Stimulated activated CD8-positive, alpha-beta memory T cell treated with anti-CD3 and anti-CD28 coated beads, Interleukin-15, amount 100 ng/mL, for 48 hours (primary cell): ENCODE measurements at places on chromosomes 5 and 9.

DNA sequence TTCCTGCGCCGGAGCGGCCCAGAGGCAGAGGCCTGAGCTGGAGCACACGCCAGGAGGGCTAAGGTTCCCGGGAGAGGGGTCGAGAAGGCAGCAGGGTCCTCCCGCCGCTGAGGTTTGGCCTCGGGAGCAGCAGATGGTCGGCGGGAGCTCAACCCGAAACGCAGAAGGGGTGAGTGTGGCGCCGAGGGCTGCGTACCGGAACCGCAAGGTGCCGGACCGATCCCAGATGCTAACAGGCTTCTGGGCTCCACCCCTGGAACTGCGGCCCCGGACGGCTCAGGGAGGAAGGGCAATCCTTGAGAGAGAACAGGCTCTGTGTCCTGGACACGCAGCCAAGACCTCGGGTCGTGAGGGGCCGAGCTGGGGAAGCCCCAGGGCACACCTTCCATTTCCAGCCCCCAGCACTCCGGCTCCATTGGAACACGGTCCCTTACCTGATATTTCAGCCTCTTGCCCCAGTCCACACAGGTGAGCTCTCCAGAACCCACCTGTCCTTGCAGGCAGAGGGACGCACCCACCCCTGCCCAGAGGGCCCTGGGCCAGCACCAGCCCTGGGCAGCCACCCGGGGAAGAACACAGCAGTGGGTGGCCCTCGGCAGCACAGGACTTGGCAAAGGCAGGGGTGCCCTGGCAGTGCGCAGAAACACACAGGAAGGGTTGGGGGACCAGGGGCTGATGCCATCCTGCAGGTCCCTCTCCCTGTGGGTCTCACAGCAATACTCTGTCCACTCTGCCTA lies 1.4 kb downstream of the LHX3 start:
- no peak for DNase-seq

DNA sequence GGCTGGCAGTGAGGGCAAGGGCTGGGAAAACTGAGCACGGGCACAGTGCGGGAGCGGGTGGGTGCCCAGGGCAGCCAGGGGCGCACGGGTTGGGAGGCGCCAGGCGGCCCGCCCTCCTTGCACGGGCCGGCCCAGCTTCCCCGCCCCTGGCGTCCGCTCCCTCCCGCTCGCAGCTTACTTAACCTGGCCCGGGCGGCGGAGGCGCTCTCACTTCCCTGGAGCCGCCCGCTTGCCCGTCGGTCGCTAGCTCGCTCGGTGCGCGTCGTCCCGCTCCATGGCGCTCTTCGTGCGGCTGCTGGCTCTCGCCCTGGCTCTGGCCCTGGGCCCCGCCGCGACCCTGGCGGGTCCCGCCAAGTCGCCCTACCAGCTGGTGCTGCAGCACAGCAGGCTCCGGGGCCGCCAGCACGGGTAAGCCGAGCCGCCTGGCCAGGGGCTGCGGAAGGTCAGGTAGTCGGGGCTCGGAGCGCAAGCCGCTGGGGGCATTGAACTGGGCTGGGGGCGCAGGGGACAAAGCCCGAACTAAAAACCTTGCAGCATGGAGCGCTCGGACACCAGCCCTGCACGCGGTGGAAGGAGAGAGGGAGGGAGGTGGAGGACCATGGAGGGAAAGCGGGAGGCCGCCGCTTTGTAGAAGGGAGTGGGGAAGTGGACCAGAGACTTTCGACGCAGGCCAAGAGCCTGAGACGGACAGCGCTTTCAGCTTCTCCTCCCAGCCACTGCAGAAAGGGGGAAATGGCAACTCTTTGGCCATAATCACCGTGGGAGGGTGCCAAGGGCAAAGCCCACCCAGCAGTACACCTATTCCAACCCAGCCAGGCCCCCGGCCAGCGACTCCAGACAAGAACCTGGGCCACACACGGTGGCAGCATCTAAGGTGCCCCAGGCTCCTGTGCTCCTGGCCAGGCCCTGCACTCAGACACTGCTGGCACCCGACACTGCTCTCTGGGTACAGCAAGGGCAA lies at the start of gene TGFBI:
Gene TGFBI, plus strand, starts transcription at position 207 of the 961 bp plus-strand sequence. Its CDS starts 68 bp downstream, at position 275.
- no peak for DNase-seq

- no peak for DNase-seq
Measured at GRCh38 chr5:9644630-9645029, 14.5 kb upstream of the TAS2R1 start.

- DNase-seq, result no peak
Measured at GRCh38 chr5:59813761-59814536, 79.6 kb downstream of the PDE4D start.

DNA sequence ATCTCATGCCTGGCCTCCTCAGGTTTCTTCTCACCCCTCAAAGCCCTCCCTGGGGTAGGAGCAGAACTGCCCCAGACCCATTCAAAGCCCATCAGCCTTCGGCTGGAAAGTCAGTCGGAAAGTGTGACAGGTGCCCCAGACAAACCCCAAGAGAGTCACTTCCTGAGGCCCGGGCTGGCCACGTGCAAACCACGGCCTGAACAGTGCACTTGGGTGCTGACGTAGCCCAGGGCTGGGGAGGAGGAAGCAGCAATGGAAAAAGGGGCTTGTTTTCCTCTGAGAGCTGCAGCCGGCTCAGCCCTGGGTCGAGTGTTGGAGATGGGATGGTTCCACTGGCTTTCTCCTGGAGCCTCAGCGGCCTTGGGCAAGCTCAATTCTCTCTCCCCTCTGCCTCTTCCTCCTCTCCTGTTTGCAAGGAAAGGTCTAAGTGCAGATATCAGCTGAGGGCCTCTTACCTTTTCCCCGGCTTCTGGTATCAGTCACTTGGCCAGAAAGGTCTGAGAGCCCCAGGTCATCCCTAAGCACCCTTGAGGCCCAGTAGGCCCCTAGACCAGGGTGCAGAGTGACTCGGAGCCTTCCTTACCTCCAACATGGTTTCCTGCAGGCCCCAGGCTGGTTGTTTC lies 5.9 kb upstream of the EGR1 start:
- peak; percentile 88 for DNase-seq

DNA sequence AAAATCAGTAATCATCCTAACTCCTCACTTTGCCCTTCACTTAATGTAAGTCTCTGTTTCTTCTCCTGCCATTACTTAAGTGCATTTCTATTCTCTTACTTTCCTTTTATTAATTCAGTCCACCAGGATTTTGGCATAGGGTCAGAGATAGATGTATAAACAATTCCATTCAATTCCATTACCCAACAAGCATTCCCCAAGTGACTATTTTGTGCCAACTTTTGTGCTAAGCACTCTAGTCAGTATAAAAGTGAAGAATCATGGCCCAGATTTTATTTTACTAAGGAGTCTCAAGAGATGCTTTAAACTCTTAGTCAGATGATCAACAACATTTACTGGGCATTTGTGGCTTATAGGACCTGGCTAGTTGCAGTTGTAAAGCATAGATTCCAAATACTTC lies 159.3 kb downstream of the DMAC1 start:
- no peak for DNase-seq

DNA sequence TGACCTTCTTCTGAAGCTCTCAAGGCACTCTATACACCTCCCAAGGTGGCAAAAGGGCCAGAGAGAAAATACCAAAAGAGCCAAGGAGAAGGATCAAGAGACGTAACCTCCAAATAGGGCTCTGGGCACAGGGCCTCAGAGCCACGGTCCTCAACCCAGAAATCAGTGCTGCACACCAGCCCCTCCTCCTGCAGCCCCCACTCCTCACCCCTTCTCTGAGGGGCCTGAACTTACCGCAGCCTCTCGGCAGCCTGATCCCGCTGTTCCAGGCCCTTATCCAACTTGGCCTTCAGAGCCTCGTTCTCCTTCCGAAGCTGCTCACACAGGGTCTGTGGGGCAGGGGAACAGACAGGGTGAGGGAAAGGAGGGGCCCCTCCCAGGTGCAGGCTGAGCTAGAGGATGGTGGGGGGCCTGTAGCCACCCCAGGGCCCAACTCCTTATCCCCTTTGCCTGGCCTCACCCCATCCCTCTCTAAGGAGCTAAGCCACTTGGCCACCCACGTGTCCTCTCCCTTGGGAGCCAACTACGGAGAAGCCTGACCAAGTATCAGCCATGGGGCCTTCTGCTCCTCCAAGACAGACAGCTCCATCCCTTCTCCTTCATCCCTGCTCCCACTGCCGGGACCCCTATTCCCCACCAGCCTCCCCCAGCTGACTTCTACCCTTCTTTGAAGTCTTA lies 28.8 kb downstream of the TNIP1 start:
- no peak for DNase-seq

- DNase-seq, result no peak
Measured at GRCh38 chr9:93911801-93912554, 43.2 kb downstream of the BARX1 start.

GRCh38 chr5:180668835-180669596 lies 19.6 kb upstream of the FLT4 start:
- DNase-seq, result no peak

GRCh38 chr9:82606071-82606470 lies 456.9 kb downstream of the RASEF start:
- no peak for DNase-seq

DNA sequence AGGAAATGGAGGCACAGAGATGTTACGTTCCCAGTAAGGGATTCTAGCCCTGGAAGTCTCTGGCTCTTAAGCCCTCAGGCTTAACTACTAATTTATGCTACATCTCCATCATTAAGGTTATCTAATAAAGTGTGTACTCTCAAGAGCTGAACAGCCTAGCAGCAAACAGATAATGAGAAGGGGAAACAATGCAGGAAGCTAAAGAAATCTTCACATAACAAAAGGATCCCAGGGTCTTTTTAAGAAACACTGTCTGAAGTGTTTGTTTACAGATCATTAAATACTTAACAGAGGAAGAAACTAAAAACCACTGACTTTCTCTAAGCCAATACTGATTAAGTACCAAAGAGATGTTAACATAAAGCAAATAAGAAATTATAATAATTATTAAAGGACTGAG lies 129.0 kb downstream of the PAPPA start:
- DNase-seq, result no peak

GRCh38 chr5:169956756-169957155 lies 23.5 kb downstream of the INSYN2B start:
- no peak for DNase-seq

- DNase-seq, result no peak
Measured at GRCh38 chr9:129494113-129494789, 126.7 kb downstream of the C9orf50 start.

GRCh38 chr9:121538221-121538620 lies 38.6 kb upstream of the GGTA1 start:
- no peak for DNase-seq

DNA sequence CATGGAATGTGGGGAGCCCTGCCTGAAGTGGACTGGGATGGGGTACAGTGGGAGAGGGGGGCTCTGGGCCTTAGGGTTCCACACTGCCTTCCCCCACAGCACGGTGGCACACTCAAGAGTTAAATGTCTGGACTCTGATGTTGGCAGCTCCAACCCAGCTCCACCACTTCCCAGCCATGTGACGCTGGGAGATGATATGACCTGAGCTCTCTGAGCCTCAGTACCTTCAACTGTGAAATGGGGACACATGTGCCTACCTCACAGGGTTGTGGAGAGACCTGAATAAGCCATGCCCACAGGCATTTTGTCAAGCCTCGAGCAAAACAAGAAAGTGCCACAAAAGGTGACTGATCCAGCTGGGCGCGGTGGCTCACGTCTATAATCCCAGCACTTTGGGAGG lies 3.4 kb upstream of the PDGFRB start:
- no peak for DNase-seq

- DNase-seq, result no peak
Measured at GRCh38 chr9:83701769-83702168, 6.0 kb downstream of the UBQLN1 start.

- no peak for DNase-seq
Measured at GRCh38 chr5:66436721-66437120, 159.5 kb upstream of the MAST4 start.

DNA sequence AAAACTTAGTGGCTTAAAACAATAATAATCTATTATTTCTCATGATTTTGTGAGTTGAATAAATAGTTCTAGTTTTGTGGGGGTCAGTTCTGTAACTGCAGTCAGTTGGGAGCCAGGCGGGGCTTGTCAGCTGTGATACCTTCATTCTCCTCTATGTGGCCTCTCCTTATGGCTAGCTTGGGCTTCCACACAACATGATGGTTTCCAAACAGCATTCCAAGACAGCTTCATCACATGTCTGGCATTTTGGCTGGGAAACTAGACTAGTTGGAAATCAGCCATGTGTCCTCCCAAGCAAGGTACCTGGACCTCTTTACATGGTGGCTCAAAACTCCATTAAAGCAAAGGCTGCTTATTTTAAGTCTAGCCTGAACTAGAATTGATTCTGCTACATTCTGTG lies 61.4 kb upstream of the RANBP3L start:
- no peak for DNase-seq

DNA sequence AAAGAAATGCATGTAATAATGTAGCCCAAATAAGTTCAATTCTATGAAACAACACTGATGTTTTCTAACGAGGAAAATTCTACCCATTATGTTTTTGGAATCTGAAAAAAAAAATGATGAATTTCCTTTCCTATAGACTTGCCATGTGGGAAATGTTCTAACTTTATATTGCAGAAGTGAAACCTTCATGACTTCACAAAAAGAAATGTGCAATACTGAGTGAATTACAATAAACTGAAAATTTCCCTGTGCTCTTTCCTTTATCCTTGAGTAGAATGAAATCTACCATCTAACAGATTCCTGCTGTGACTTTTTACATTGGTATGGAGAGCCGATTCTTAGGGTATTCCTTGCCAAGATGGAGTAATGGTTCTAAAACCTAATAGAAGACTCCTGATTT lies 1622.5 kb downstream of the MAT2B start:
- DNase-seq, result no peak

DNA sequence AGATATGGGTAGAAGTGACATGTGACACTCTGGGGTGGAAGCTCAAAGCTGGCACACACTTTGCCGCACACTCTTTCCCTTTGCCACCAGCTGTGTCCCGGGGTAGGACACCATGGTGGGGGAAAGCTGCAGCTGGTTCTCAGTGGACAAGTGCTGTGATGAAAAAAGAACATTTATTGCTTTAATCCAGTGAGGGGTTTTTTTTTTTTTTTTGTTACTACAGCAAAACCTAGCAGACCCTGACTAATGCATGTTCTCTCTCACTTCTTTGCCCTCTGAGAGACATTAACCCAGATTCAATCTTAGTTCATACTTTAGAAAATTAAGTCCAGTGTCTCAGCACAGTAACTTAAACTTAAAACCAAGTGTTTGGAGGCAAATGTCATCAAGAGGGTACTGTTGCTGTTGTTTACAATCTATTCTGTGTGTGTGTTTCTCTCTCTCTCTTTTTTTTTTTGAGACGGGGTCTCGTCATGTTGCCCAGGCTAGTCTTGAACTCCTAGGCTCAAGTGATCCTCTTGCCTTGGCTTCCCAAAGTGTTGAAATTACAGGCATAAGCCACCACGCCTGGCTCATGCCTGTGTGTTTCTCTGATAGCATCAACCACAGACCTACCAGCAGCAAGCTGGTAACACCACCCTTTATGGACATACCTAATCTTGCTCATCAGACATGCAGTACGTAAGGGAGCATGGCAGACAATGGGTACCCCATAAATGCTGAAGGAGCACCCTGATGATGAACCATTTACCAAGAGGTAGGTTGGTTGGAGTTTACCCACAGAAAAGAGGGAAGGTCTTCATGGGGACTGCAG lies 84.7 kb upstream of the TBC1D2 start:
- no peak for DNase-seq

- no peak for DNase-seq
Measured at GRCh38 chr9:125744616-125745015, 2.6 kb upstream of the PBX3 start.

- DNase-seq, result no peak
Measured at GRCh38 chr9:85536076-85536475, 205.7 kb downstream of the AGTPBP1 start.
